Amniotic epithelial cell (primary cell): ENCODE measurements at places on chromosomes 5 and 9.
A peak's percentile ranks its signal among the peaks of the same experiment; 100 is the strongest.

GRCh38 chr9:86041311-86041741, 58.0 kb downstream of the GOLM1 start:
- DNase-seq: peak; percentile 74

GRCh38 chr5:56112526-56113121, 117.9 kb upstream of the IL6ST start:
- DNase-seq: peak; percentile 93

GRCh38 chr5:59423021-59423420, 470.5 kb downstream of the PDE4D start:
- no peak for DNase-seq

DNA sequence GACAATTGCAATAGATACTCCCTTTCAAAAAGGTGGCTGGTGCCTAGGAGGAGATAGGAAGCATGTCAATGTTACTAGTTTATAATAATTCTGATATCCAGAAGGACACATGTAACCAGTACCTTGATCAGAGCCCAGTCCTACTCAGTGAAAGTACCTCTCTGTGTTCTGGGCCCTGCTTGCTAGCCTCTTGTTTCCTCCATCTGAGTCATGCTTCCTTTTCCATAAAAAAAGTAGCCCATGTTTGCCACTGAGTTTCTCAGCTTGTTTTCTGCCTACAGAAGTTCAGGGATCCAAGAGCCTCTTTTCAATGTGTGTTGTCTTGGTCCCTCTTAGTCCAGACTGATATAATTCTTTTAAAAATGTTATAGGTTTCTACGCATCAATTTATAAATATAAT, 149.0 kb downstream of the SSBP2 start:
- DNase-seq: no peak

GRCh38 chr5:169746147-169746694, 109.1 kb downstream of the DOCK2 start:
- peak; percentile 33 for DNase-seq
